ENCODE measurements at places on chromosomes 13 and 19.
A peak's percentile ranks its signal among the peaks of the same experiment; 100 is the strongest.

DNA sequence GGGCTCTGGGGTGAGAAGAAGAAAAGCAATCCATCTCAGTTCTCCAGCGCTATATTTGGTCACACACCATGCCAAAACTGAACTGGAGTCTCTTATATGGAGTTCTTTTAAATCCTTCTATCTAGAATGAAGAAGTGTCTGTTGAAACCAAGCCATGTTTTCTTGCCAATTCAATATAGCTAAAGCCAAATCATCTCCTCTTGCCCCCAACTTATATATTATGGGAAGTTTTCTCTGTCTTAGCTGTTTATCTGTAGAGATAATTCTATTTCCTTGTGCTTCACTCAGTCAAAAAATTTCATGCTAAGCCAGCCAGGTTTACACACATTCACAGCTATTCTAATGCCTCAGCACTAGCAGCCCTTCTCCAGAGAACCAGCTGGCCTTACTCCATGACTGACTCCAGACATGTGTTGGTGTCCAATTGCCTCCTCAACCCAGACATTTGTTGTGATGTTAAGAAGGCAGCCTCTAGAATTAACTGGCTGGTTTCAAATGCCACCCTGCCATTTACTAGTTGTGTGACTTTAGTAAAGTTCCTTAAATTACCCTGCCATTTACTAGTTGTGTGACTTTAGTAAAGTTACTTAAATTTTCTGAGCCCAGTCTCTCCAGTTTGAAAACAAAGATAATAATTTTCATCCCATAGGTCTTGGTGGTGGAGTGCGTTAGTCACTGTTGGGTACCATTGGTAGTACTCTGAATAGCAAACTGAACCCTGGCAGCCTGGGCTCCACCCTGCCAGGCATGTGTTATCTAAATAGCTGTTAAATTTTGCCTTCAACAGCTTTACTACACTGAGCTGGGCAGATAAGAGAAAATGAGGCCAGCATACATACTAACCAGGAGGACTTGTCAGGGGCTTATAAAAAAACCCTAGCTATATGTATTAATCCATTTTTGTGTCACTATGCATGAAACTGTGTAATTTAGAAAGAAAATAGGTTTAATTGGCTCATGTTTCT lies 525.1 kb downstream of the LMO7 start:
- DNase-seq = no peak

- DNase-seq = no peak
Observed at GRCh38 chr19:13206587-13206986, 56.4 kb downstream of the IER2 start.

- DNase-seq = no peak
Observed at GRCh38 chr13:66644855-66645460, 585.2 kb downstream of the PCDH9 start.

DNA sequence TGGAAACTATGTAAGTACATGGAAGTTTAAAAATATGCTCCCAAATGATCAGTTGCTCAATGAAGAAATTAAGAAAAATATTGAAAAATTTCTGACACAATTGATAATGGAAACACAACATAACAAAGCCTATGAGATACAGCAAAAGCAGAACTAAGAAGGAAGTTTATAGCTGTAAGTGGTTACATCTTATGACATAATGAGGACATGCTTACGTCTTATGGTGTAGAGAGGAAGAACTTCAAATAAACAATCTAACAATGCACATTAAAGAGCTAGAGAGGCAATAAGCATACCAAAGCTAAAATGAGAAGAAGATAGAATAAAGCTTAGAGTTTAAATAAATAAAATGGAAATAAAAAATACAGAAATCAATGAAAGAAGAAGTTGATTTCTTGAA lies 50.0 kb upstream of the CEACAM21 start:
- DNase-seq = no peak

DNA sequence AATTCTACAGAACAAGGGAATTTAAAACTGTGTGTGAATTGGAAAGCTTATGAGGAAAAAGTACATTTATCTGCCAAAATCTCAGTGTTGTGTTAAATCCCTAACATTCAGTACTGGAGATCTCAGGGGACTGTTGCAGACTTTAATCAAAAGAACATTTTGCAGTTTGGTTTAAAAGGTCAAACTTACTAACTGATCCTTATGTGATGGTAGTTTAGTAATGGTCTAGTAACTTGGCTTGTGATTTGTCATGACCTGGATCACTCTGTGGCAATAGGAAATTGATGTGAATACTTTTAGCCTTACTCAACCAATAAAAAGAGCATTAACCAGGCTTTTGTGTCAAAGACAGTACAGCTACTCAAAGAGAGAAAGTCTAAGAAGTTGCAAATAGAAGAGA lies 862.1 kb upstream of the MIR17HG start:
- no peak for DNase-seq

- DNase-seq = no peak
Observed at GRCh38 chr19:29715701-29716581, 880 bp upstream of the C19orf12 start.

DNA sequence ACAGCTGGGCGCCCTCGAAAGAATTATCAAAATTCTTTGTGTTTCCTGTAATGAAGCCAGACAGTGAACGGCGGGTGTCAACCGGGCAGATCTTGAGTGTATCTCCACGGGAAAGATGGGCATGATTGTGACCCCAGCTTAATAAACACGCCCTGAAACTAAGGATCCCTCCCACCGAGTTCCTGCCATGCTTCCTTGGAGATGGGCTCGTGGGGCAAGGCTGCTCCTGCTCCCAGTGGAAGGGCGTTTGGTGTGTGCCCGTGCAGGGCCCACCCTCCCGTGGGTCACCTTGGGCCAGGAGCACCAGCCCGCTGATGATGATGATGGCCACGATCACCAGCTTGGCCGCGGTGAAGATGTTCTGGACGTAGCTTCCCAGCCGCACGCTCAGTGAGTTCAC lies 7.4 kb downstream of the SLC7A9 start:
- DNase-seq = no peak

GRCh38 chr13:51713807-51714206 lies 90.2 kb downstream of the DHRS12 start:
- no peak for DNase-seq

- DNase-seq = no peak
Observed at GRCh38 chr13:84360822-84361221, 478.5 kb upstream of the SLITRK1 start.

DNA sequence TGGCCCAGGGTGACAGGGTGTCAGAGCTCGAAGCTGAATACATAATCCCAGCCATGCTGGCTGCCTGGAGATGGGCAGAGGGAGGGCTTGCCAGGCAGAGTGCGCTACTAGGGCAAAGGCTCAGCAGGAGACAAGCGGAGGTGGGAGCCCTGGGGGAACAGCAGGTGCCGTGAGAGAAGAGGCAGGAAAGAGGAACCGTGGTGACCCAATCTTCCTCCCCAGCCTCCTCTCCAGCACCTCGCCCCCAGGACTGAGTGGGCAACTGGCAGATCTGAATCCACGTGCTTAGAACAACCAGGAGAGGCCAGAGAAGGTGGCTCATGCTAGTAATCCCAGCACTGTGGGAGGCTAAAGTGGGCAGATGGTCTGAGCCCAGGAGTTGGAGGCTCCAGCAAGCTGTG lies 11.0 kb upstream of the CCL25 start:
- DNase-seq = no peak

DNA sequence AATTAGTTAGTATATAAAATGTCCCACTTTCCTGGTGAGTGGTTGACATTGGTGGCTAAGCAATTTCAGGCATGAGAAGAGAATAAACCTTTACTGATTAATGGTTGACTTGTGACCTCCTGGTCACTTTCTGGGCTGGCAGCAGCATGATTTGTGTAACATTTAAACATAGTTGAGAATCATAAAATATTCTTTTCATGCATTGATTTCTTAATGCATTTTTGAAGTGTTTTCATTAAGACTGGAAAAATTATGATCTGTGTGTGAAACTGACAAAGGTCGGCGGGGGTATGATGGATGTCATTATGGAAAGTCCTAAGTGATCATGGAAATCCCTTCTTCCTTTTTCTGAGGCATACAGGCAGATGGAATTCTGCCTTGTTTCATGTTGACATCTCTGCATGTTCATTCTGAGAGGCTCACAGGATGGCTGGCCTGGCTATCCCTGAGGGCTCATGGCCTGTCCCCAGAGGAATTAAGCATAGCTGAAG lies 98.7 kb upstream of the RNF113B start:
- no peak for DNase-seq

- no peak for DNase-seq
Observed at GRCh38 chr19:38702278-38702677, 42.0 kb downstream of the CAPN12 start.

DNA sequence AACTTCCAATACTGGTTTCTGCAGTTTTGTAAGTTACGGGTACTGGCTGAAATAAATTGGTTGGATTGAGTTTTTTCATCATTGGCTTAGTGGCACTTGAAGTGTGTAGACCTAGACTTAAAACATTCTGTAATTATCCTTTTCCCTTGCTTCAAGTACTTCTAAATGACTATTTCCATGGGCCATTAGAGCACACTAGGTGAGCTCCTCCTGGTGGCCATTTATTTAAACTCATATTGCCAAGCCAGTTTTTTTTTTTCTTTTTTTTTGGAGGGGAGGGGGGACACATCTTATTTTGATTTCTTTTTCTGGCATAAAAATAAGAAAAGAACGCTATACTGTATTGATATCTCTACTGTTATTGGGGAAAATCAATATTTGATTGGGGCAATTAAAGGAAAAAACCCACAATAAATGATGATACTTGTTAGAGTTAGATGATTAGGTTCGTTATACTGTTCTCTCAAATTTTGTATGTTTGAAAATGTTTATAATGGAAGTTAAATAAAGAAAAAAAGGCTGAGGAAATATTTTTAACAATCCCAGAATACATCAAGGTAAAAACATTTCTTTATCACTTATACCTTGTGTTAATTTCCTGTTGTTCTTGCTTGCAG lies 82.9 kb downstream of the PDS5B start:
- peak; percentile 13 for DNase-seq

DNA sequence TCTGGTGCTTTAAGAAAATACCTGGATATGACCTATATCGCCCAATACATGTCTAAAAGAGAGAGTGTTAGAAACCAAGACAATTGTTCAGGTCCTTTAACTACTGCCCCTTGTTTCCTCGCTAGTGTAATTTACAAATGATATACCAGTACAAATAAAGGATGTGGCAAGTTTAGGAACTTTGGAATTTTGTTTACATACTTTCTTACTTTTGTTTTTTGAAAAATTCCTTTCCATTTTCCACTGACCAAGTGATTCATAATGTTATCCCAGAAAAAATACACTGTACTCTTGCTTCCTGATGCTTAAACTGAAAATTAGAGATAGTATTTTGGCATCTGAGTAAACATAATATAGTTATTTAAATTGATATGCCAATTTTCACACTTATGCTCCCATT lies 96.8 kb upstream of the CSNK1A1L start:
- no peak for DNase-seq

DNA sequence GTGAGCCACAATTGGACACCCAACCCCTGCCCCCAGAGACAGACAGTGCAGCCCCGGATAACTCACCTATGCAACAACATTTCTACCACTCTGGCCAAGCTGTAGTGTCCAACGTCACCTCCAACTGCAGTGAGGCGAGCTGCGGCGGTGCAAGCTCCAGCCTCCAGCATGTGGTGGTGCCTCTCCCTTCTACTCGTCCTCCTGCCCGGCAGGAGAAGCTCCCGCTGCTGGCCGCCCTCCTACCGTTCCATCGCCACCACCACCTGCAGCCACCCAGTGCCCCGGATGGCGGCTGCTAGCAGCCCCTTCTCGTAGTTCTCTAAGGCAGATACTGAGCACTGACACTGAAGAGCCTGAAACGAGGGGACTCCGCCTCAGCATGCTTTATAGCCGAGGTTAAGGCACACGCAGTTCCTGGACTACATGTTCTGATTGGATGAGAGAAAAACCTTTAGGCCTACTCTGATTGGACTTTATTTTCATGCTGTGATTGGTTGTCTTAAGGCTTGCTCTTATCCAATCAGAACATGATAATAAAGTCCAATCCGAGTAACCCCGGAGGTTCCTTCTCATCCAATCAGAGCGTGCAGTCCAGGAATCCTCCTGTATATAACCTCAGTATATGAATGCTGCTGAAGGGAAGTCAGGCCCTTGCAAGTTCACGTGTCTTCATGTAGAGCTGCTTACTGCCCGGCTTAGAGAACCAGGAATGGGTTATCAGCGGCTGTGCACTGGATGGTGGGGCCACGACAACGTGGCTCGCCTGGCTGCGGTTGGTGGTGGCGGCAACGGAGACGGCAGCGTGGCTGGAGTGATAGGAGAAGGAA lies 63.5 kb downstream of the TUBA3C start:
- DNase-seq = no peak

- no peak for DNase-seq
Observed at GRCh38 chr13:106522112-106522705, 13.3 kb downstream of the EFNB2 start.

DNA sequence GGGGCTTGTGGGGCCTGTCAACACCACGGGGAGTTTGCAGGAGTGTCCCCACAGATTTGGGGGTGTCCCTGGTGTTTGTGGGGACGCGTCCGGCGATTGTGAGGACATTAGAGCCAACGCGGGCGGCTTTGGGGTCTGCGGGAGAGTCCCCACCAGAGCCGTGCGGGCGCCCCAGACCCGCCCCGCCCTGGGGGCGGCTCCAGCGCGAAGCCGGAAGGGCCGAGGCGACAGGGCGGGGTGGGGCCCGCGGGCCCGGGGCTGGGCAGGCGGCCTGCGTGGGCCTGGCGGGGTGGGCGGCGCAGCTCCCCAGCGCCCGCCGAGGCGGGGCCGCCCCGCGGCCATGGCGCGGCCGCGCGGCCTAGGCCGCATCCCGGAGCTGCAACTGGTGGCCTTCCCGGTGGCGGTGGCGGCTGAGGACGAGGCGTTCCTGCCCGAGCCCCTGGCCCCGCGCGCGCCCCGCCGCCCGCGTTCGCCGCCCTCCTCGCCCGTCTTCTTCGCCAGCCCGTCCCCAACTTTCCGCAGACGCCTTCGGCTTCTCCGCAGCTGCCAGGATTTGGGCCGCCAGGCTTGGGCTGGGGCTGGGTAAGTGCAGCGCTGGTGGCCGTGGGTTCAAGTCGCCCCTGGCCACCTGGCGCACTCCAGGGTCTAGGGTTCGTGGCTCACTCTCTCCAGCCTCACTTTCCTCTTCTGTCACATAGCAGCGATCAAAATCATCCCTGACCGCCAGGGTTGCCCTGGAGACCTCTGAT lies 10.3 kb downstream of the PDE4A start:
- no peak for DNase-seq

DNA sequence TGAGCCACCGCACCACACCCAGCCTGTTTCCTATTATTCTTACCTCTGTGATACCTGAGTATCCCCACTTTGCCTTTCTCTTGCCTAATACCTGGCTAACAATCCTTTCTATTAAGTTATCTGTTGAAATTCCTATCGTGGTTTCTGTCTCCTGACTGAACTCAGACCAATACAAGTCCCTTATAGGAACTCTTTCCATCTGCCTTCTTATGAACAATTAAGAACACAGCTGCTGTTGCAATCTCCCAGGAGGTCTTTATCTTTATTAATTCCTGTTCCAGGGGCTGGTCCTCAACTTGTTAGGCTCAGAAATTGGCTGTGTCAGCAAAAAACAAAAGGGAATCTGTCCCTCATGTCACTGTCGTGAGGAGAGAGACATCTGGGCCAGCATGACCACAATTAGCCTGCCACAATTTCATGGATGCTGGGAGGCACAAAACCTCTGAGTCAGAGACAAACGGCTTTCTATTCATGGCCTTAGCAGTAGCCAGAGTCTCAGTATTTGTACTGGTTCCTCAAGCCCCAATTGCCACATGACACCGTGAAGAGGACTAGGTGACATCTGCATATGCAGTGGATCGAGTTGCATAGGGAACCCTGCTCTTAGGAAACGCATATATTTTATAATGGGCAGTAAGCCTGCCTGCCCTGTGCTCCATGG lies 58.2 kb downstream of the NUFIP1 start:
- no peak for DNase-seq

- DNase-seq = no peak
Observed at GRCh38 chr19:29515233-29515619, 10.6 kb upstream of the VSTM2B start.

Data from DMS79 (cell line).